CD4-positive, alpha-beta T cell treated with Interleukin-21 for 1 hour (primary cell): ENCODE measurements at places on chromosomes 2 and 18.

DNA sequence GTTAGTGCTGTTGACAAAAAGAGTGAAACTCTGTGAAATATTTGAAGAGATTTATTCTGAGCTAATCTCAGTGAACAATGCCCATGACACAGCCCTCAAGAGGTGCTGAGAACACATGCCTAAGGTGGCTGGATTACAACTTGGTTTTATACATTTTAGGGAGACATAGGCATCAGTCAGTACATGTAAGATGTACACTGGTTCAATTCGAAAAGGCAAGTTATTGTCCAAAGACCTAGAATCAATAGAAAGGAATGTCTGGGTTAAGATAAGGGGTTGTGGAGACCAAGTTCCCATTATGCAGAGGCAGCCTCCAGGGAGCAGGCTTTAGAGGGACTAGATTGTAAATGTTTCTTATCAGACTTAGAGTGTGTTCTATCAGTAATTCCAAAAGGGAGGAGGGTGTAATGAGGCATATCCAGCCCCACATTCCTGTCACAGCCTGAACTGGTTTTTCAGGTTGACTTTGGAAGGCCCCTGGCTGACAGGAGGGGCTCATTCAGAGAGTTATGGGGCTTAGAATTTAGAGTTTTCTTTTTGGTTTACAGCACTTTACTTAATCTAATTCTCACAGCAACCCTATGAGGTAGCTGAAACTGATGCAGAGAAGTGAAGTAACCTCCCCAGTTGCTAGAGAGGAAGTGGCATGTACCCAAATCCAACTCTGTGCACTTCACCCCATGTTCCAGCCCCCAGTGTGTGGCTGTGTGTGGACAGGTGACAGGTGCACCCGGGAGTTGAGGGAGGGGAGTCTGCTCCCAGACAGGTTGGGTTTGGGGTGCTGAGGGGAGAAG, 28.3 kb upstream of the ASAP2 start:
- no peak for DNase-seq

DNA sequence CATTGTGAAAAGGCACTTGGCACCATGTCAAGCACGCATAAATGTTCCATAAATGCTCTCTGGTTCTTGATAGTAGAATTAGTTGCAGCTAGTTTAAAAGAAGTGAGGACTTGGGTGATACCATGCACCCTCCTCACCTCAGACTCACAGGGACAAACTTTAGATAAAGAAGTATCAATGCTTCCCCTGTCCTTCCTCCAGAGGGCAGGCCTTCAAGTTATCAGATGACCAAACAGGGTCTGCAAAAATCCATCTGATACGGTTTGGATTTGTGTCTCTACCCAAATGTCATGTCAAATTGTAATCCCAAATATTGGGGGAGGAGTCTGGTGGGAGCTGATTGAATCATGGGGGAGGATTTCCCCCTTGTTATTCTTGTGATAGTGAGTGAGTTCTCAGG, 54.1 kb downstream of the C1QL2 start:
- no peak for DNase-seq

DNA sequence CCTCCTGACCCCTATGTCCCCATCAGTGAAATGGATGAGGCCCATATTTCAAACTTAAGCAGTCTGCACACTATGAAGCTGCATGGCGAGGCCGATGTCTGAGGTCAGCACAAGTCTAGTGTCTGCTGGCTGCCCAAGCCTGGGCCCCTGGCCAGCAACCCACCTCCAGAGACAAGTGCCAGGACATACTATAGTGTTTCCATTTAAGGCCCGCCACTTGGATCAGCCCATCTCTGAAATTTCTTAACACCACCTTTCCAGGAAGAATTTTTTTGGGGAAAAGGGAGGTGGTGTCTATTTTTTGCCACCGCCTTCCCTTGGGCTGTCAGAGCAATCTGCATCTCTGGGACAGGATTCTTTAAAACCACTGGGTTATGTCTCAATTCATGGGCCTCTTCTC, 1.8 kb downstream of the ACVR1 start:
- DNase-seq, result no peak

GRCh38 chr2:67839242-67839641, 223.6 kb downstream of the C1D start:
- no peak for DNase-seq

- no peak for DNase-seq
Measured at GRCh38 chr2:238161291-238162051, 2.7 kb downstream of the ERFE start.

GRCh38 chr2:104332731-104333130, 521.2 kb upstream of the POU3F3 start:
- no peak for DNase-seq

DNA sequence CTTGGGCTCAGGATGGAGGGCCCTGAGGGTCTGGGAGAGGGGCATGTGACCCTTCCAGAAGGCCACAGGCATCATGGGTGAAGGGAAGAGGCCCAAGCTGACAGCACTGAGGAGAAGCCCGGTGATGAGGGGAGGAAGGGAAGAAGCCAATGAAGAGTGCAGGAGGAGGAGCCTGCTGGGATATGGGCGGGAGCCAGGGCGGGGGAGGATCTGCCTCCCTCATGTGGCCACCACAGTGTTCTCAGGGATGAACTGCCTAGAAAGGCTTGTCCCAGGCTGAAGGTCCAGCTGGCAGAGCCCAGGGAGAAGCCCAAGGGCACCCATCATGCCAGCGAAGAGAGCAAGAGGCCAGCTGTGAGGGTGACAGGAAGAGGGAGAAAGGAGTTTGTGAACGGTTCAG, 24.6 kb upstream of the PLB1 start:
- DNase-seq, result no peak

- no peak for DNase-seq
Measured at GRCh38 chr18:78144669-78145068, 834.9 kb upstream of the SALL3 start.

GRCh38 chr18:44655435-44655834, 25.3 kb upstream of the SETBP1 start:
- no peak for DNase-seq

GRCh38 chr2:18522484-18523146, 37.8 kb downstream of the RDH14 start:
- no peak for DNase-seq

DNA sequence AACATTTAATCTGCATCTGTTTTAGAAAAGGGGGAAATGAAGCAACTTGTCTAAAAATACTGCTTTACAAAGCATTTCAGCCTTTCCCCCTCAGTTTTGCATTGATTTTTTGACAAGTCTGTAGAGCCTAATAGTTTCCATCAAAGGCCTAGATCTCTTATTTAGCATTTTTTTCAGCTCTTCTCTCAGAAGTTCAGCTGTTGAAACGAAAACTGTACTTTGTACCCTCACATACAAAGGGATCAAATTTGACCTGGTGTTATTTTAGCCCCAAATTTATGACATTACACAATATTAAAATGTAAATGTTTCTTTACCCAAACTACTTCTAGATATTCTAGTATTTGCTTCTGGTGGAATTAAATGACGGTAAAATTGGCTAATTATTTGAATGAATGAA, 13.0 kb downstream of the YPEL5 start:
- no peak for DNase-seq

DNA sequence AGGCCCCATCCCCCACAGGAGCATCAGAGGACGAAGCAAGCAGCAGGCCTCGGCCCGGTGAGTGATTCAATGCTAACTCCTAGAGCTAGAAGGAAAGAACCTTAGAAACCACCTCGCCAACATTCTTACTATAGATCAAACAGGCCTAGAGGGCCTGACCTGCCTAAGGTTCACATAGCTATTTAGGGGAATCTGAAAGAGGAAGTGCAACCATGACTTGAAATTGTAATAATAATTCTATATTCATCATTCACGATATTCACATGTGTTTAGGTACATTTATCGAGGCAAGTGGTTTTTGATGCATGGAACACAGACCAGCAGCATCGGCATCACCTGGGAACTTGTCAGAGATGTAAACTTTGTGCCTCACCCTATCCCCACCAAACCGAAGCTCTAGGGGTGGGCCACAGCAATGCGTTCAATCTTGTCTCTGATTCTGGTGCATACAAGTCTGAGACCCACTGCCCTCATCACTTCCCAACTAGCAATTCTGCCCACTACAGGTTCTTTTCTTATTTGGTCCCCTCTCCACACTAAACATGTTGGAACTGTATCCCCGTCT, 78.0 kb upstream of the DNMT3A start:
- DNase-seq, result peak; percentile 2

- DNase-seq, result no peak
Measured at GRCh38 chr2:238141541-238142318, 3.3 kb downstream of the KLHL30 start.
